ENCODE measurements at places on chromosomes 16 and 17.

DNA sequence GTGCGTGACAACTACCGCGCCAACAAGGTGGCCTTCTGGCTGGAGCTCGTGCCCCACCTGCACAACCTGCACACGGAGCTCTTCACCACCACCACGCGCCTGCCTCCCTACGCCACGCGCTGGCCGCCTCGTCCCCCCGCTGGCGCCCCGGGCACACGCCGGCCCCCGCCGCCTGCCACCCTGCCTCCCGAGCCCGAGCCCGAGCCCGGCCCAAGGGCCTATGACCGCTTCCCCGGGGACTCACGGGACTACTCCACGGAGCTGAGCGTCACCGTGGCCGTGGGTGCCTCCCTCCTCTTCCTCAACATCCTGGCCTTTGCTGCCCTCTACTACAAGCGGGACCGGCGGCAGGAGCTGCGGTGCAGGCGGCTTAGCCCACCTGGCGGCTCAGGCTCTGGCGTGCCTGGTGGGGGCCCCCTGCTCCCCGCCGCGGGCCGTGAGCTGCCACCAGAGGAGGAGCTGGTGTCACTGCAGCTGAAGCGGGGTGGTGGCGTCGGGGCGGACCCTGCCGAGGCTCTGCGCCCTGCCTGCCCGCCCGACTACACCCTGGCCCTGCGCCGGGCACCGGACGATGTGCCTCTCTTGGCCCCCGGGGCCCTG lies 3.0 kb upstream of the SPEM1 start:
- DNase-seq: no peak

GRCh38 chr17:35778641-35779196 lies 16.7 kb downstream of the MMP28 start:
- DNase-seq: no peak

GRCh38 chr17:75063626-75064025 lies 16.6 kb downstream of the KCTD2 start:
- DNase-seq: no peak

GRCh38 chr16:13083681-13084080 lies 182.3 kb downstream of the SHISA9 start:
- no peak for DNase-seq

DNA sequence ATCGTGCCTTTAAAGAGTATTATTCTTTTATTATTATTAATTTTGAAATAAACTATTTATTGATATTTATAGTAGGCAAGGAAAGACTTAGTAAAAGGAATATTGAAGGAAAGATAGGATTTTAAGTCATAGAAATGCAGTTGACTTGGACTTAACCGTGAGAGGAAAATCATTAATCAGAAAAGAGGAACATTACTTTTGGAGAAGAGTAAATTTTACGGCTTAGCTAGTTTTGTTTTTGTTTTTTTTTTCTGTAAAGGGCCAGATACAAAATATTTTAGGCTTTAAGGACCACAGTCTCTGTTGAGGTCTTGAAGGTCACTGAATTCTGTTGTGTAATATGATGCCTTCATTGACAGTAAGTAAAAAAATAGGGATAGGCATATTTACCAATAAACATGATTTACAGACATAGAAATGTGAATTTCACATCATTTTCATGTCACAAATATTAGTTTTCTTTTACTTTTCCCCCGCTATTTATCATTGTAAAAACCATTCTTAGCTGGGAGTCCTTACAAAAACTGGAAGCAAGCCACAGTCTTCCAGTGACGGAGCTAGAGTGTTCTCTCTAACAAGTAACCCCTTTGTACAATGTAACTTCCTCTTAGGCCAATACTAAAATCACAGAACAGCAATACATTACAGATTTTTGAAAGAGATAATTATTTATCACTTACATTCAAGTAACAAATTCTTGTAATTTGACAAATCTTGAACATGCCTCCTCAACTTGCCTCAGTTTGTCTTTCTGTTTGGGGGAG lies 2.3 kb upstream of the KCNJ16 start:
- DNase-seq: no peak
